Nephron progenitor cell (in vitro differentiated cells): ENCODE measurements at places on chromosomes 2 and 18.

- DNase-seq, result no peak
Measured at GRCh38 chr2:84832772-84833461, 48.0 kb downstream of the TRABD2A start.

DNA sequence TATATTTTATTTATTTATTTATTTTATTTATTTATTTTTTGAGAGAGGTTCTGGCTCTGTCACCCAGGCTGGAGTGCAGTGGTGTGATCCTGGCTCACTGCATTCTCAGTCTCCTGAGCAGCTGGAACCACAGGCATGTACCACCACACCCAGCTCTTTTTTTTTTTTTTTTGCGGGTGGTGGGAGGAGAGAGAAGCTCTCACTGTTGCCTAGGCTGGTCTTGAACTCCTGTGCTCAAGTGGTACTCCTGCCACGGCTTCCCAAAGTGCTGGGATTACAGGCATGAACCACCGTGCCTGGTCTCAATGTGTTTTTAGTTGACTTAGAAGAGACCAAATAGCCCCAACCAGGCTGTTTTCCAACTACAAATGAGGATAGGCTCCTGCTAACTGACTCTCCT is 80.7 kb downstream of the PDCL3 start:
- no peak for DNase-seq

DNA sequence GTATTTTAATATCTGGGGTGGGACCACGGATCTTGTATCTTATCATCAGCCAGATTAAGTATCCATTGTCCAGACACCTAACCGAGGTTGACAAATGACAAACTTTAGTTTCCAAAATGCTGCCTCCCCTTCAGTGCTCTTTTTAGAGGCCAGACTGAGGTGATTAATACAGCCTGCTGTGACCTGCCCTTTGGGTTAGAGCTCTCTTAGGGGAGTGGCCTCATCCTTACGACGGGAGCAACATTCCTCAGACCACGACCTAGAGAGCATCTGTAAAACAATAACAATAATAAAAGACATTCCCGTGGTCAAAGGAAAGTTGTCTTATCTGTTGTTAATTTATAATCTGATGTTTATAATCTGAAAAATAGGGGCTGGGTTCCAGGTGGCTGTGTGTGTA is 405.3 kb downstream of the LPIN1 start:
- DNase-seq, result no peak

- DNase-seq, result no peak
Measured at GRCh38 chr2:45011621-45012602, 2.7 kb upstream of the SIX2 start.

- no peak for DNase-seq
Measured at GRCh38 chr2:229882583-229882982, 39.2 kb downstream of the TRIP12 start.

GRCh38 chr18:49768051-49768391 is 45.3 kb downstream of the ACAA2 start:
- DNase-seq, result peak; percentile 61
